ENCODE measurements at places on chromosomes 2 and 18.

- peak; percentile 52 for DNase-seq
These were observed 18.5 kb upstream of the CCDC93 start for GRCh38 chr2:118032169-118033013.

DNA sequence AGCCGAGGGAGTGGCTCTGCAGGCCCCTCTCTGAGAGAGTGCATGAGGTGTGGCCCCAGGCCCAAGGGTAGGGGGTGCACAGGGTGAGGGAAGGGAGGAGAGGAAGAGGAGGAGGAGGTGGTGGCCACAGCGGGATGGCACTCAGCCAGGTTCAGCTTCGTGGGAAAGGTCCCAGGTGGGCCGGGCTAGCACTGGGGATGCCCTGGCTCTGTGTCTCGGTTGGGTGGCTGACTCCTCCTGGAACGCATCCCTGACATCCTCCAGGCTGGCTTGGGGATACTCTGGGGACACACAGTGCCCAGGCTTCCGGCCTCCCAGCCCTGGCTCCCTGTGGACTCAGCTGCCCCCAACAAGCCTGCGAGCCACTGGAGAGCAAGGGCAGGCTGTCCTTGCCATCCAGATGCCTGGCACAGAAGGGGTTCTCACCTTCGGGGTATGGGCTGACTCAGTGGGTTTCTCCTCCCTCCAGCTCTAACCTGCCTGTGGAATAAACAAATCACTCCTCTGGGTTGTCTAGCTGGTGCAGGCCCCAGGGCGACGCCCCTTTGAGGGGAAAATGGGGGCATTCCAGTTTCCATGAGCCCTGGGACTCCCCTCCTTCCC lies 582 bp upstream of the ZAP70 start:
- no peak for DNase-seq

- DNase-seq: peak; percentile 27
These were observed 737.4 kb upstream of the SALL3 start for GRCh38 chr18:78242254-78242643.

DNA sequence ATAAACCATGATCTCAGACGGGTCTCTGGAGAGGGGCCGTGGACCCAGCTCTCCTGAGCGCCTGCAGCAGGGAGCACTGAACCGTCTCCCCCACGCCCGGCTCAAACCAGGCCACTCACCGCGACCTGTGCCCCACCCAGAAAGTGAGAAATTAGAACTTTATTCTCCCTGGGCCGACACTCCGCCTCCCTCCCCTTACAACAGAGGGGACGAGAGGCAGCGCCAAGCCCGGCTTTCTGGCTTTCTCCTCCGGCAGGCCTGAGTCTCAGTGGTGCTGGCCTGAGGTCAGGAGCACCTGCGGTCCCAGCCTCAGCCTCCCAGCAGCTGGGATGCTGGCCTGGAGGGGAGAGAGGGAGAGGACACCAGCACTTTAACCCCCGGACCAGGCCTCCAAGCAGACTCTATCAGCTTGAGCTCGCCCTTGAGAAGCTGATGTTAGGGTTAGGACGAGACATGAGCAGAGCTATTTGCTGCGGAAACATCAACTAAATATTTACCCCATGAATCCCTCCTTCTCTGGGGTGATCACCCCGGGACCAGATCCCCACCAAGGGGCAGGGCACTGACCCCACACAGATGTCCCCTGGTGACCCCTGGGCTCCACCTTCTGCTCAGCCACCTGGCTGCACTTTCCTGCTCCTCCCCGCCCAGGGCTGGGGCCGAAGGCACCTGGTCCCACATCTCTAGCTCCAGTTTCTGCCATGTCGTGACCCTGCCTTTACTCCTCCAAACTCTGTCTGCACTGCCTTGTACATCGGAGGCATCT lies 856.3 kb upstream of the SALL3 start:
- DNase-seq: no peak

DNA sequence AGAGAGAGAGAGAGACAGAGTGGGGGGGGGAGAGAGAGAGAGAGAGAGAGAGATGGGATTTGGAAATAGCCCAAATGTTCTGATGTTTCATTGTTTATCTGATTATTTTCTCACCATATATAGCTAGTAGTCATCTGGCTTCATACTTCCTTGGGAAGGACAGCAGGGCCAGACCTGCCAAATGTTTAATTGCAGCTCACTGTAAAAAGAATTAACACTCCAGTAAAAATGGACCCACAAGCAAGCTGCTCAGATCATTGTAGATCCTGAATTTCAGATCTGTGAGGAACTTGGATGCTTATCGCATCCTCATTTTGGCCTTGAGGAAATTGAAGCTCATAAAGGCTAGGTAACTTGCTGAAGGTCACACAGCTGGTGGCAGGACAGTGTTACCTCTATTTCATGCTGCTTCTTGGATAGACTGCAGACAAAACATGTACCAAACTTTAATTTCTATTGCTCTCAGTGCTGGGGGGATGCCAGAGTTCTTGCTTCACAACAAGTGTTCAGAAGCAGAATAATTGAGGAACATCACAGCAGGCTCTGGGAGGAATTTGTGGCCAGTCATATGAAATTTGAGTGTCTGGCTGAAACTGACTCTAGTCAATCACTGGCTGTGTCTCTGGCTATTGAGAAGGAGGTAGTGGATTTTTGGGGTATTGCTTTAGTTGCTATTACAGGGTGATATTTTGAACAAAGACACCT lies 223.5 kb downstream of the PIK3C3 start:
- no peak for DNase-seq

GRCh38 chr18:51066273-51066672 lies 36.3 kb downstream of the SMAD4 start:
- DNase-seq: no peak

DNA sequence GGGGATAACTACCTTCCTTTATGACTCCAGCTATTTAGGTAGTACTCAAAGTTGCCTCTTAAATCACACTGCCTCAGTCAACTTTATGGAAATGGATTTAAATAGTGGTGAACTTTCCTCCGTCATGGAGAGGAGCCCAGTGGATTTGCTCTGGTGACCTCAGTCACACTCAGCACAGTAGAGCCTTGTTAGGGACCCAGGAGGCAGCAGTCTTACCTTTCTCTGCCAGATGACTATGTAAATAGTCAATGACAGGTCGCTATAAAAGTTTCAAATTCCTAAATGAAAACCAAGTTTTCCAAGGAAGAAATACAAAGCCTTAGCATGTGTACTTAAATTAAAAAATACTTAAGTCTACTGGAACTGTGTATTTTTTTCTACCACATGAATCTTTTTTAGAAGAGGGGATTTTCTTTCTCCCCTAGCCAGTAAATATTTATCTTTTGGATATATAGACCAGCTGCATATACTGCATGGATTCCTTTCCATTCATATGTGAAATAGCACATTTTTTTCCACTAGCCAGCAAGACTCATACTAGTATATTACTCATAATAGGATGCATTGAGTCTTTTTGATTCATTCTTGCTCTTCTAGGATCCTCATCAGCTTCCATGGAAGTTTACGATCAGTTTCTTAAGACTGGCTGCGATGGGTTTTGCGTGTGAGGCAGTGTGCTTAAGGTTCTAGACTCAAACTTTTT lies 147.1 kb downstream of the FMNL2 start:
- DNase-seq: no peak

- peak; percentile 9 for DNase-seq
These were observed 155.9 kb downstream of the WDPCP start for GRCh38 chr2:63432373-63432772.

DNA sequence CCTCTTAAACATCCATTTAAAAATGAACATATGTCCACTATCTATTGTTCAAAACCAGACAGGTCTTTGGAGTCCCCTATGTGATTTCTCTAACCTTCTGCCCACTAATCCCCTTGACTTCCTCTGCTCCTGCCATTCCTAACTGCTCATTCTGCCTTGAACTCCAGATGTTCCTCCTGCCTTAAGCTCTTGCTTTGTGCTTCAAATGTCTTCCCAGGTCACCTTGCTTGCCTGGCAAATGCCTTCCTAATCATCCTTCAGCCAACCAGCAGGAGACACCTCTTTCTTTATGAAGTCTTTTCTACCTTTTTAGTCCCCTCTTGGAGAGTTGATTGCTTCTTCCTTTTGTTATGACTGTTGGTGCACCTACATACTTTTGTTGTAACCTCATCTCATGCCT lies 1043.0 kb upstream of the CHAC2 start:
- no peak for DNase-seq

DNA sequence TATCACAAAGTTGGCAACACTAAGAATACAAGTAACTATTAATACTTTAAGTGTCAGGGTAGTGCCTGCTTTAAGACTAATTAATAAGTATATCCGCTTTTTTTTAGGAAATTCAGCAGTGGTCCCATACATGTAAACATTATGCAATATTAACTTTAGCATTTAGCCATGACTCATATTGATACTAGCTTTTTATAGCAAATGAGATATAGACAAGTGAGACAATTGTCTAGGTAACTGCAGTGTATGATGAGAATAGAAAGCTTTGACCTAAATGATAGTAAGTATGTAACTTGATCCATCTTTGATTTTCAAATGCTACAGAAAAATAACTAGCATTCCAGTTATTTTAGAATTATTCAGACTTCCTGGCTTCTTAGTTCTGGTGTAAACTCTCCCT lies 27.4 kb upstream of the VRK2 start:
- DNase-seq: no peak

- DNase-seq: no peak
These were observed 1378.4 kb upstream of the PIK3C3 start for GRCh38 chr18:40576507-40577115.

DNA sequence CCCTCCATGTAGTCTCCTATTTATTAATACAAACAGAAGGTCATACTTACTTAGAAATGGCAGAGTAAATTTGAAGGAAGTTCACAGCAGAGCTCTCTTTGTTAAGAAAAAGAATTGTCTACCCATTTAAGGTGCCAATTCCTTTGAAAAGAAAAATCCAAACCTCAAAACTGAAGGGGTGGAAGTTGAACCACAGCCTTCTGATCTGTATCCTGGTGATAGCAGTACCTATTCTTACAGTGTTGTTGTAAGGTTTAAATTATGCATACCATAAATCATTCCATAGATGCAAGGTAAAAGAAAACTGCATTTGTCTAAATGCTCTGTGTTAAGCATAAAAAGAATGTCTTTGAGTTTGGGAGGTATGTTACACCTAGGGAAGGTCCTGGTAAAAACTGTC lies 47.6 kb downstream of the COBLL1 start:
- no peak for DNase-seq

- no peak for DNase-seq
These were observed 27.1 kb upstream of the PIEZO2 start for GRCh38 chr18:11176481-11176881.

DNA sequence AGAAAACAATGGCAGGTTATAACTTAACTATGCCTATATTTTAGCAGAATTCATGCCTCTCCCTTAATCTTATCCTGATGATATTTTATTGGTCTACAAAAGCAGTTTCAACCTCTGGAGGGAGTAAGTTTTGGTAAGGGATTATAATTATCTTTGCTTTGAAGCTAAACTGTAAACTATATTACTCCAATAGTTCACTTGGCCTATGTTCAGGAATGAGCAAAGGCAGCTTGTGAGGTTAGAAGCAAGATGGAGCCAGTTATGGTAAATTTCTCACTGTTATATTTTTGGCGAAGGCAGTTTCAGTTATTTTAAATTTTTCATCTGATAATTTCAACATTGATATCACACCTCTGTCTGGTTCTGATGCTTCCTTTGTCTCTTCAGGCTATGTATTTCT lies 192.5 kb upstream of the RGPD4 start:
- no peak for DNase-seq

DNA sequence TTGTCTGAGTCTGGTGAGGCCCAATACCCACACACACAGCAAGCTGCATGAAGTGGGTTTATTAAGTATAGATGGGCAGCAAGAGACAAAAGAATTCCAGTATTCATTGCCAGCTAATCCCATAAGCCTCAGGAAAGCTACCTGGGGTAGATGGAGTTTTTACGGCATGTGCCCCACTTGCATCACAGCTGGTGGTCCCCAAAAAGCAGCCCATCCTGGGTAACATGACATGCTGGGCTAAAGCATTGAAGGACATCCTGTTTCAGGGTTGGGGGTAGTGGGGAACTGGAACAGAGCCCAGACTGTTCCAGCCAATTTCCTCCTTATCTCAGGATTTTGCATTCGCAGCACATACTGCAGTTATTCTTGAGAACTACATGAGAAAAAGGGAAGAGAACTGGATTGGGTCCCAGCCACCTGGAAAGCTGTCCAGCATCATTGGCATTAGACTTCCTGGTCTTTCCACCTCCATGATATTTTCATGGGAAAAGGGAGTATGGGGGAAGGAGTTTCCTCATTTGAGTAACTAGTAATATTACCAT lies 240.1 kb upstream of the MMADHC start:
- DNase-seq: no peak
